ENCODE measurements at places on chromosomes 6 and 20. TPM values are rescaled to one million over a fixed set of nuclear protein-coding genes. Genes with fewer than 3 reads are reported as not detected.

- DNase-seq = no peak
Observed at GRCh38 chr20:34143951-34144350, 31.9 kb upstream of the EIF2S2 start.

DNA sequence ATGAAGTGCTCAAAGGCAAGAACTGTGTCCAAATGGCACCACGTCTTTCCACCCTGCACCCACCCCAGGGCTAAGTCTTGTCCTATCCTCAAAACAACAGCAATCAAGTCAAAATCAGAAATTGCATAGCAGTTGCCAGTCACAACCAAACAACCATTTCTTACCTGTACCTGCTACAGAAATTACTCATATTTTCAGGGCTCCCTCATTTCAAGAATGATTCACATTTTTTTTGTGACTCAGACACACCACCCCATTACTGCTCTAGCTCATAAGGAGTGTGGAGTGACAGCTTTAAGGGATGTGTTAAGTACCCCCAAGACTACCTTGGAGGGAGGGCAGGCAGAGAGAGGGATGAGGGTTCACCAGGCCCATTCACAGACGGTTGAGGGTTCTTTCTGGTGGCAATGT is 111.7 kb downstream of the TRERF1 start:
- no peak for DNase-seq

- DNase-seq = no peak
Observed at GRCh38 chr6:7188492-7188891, 80.7 kb downstream of the RREB1 start.

The ZNF311 gene
- total RNA-seq = 0.28 TPM

GRCh38 chr6:151524059-151524458 is 30.2 kb downstream of the CCDC170 start:
- DNase-seq = no peak

DNA sequence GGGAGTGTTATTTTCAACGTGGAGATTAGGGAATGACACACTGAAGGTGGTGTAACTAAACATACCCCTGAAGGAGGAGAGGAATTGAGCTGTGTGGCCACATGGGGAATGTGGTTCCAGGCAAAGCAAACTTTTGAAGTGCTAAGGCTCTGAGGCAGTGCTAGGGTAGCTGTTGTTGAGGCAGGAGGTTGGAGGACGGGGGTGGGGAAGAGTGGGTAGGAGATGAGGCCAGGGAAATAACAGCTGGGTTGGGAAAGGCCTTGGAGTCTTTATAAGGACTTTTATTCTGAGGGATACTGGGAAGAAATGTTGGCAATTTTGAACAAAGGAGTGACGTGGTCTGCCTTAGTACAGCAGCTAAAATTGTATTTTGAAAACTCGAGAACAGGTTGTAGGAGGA is 13.0 kb downstream of the RPRD1B start:
- no peak for DNase-seq

The TUBB2B gene
- total RNA-seq = 24.9 TPM

- DNase-seq = no peak
Observed at GRCh38 chr6:162680871-162681270, 46.7 kb downstream of the PRKN start.

Data from sigmoid colon (tissue), 7 donors.